ENCODE measurements at places on chromosomes 6 and 20.

DNA sequence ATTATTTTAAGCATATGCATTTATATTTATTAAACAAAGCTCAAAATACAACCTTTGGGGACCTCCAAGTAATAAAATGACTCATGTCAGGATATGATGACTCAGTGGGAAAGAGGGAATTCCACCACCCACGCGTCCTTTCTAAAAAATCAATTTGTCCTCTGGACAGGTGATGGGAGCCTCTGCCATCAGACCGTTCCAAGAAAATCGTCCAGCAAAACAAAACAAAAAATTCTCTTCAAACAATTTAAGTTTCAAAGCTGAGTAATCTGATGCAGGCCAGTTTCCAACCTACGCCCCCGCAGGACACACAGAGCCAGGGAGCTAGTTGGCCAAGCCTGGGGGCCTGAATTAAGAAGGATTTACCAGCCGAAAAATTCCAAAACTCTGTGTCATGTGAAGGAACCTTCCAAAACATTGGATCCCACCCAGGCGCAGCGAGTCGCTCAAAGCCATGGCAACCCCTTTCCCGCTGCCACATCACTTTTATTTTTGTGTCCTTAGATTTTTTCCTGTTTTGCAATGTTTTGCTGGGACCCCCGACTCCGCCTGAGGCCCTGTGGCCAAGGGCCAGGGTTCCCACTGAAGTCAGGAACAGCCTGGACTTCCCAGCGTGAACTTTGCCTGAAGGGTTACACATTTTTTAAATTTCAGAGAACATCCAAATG lies 95.3 kb downstream of the NFATC2 start:
- DNase-seq = no peak

- no peak for DNase-seq
These were observed 44.7 kb upstream of the DEK start for GRCh38 chr6:18309046-18309445.

DNA sequence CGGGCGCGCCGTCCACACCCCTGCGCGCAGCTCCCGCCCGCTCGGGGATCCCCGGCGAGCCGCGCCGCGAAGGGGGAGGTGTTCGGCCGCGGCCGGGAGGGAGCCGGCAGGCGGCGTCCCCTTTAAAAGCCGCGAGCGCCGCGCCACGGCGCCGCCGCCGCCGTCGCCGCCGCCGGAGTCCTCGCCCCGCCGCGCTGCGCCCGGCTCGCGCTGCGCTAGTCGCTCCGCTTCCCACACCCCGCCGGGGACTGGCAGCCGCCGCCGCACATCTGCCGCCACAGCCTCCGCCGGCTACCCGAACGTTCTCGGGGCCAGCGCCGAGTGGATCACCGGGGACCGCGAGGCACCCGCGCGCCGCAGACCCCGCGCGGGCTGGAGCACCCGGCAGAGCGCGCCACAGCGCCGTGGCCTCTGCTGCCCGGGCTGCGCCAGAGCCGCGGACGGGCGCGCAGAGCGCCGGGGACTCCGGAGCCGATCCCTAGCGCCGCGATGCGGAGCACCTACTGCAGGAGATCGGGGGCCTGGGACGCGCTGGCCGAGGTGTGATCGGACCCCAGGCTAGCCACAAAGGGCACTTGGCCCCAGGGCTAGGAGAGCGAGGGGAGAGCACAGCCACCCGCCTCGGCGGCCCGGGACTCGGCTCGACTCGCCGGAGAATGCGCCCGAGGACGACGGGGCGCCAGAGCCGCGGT lies at the start of gene BMP2:
BMP2 (plus strand) TSS at position 151 of the 692 bp plus-strand sequence. CDS start 2,441 bp downstream, outside the sequence.
- no peak for DNase-seq

DNA sequence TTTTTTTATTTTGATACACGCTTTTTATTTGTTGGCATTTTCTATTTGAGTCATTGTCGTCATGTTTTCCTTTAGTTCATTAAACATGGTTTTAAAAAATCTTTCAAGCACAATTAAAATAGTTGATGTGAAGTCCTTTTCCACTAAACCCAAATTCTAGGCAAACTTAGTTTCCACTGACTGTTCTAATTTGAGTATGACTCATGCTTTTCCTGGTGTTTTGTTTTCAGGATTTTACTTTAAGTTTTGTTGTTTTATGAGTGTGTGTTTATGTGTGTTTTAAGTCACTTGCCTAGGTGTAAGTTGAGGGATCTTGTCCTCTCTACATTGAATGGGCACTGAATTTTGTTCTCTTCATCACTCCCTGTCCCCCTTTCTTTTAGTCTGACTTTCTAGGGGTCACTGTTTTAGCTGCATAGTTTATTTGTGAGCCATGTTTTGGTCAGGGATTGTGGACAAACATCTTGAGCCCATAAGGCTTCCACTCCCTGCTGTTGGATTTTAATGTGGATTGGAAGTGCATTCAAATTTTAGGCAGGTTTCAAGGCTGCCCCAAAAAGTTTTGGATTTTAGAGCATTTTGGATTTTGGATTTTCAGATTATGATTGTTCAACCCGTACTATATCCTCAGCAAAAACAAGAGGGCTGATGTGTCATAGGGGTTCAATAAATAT lies 94.8 kb downstream of the CDYL start:
- DNase-seq = no peak

DNA sequence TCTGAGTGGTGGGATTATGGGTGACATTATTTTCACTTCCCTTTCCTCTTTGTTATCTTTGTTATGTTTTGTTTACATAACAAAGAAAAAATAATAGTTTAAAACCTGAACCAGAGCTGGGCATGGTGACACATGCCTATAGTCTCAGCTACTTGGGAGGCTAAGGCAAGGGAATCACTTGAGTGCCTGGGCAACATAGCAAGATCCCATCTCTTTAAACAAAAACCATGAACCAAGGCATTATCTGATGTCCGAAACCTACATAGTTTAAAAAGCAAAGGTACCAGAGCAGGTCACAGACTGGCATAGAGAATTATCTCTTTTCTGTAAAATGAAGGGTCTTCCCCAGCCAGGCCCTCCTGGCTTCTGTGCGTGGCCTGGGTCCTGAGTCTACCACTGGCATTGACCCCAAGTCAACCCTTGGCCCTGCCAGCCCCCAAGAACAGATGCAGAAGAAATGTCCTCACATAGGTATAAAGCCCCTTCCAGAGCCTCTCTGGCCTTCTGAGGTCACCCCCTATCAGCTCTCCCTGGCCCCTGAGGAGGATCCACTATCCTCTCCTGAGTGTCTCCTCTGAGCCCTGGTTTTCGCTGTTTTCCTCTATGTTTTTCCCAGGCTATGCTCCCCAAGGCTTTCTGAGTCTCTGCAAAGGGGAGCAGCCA lies 81.3 kb downstream of the TRERF1 start:
- DNase-seq = no peak

All from Jurkat, Clone E6-1 (cell line).